ENCODE measurements at places on chromosomes 6 and 20.

GRCh38 chr6:166670894-166671293, 43.8 kb upstream of the RPS6KA2 start:
- DNase-seq: no peak

DNA sequence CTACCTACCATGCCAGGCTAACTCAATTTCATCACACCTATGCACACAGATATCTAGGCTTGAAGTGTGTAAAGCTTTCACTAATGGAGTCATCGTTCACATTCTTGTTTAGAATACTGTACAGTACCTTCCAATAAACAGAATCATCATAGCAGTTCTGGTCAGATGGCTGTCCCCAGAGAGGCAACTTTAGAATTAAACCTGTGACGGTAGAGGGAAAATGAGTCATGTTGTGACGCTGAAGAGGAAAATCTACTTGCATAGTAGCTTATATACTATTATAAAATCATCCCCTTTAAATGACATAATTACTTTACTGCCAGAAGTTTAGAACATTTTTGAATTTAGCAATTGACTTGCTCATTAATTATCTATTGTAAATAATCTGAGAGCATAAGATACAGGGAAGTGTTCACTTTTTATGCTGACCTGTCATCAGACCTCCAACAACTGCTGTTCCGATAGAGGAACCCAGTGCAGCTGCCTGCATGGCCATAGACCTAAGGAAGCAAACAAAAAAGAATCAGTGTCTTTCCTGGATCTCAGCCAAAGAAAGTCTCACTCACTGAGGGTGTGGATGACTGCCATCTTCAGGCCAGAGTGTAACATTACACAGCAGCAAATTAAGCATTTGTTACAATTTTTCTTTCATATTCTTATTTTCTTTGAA, 29.8 kb downstream of the RHAG start:
- peak; percentile 21 for DNase-seq

GRCh38 chr6:17281100-17281496, at the start of gene RBM24:
TSS of gene RBM24 (plus strand) at chr6:17281361. CDS start at chr6:17281582, 221 bp downstream.
- peak; percentile 48 for DNase-seq

DNA sequence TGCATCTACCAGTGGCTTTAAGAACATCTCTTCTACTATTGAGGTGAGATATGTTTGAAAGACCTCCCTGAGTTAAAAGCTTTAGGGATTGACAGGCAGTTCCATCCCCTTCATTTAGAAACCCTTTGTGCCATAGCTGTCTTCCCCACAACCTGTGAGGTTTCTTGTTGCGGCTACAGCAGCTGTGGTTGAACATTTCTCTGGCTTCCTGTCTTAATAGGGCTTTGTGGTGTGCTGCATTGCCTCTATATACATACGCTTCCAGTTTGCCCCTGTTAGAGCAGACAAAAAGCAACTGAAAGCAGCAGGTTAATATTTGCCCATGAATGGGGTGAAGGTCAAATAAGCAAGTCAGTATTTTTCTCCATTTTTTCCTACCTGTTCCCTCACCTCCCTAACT, 210.2 kb downstream of the TMEM200A start:
- peak; percentile 58 for DNase-seq

DNA sequence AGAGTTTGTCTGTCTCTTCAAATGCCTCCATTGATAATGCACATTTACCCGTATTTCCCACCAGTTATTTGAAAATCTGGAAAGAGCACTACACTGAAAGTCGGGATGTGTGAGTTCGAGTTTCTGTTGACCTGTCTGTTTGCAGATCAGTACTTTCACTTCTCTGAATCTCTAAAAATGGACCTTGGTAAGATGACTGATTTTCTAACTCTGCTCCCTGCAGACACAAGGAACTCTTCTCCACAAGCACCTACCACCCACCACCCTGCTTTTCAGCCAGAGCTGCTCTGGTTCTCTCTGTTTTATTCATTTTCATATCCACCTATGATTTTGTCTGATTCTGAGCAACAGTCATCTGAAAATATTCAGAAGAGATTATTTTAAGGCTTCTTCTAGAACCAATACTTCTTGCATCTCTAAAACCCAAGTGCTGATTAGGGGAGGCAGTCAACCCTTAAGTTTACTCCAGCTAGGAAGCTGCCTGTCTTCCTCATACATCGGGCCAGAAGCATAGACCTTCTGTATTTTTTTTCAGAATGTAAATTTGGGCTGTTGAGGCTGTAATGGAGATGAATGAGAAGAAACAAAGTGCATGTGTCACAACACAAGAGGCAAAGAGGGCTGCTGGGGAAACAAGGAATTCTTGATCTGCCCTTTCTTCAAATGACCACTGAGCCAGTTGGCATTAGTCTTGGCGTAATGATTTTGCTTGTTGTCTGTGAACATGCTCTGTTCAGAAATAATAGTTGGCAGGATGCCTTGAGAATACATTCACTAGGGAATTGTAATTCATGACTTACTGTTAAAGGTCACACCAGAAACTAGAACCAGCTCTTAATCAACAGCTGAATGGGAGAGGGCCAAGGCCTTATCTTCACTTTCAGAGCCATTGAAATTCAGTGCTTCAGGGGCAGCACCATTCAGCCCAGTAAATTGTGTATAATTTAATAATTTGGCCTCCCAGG, 85.4 kb upstream of the MYLIP start:
- no peak for DNase-seq

- DNase-seq: no peak
Measured at GRCh38 chr6:26598267-26598666, 1.5 kb downstream of the ABT1 start.

GRCh38 chr6:52566853-52567279, 10.0 kb downstream of the TRAM2 start:
- DNase-seq: no peak

- no peak for DNase-seq
Measured at GRCh38 chr6:135008072-135008940, 46.3 kb downstream of the HBS1L start.

DNA sequence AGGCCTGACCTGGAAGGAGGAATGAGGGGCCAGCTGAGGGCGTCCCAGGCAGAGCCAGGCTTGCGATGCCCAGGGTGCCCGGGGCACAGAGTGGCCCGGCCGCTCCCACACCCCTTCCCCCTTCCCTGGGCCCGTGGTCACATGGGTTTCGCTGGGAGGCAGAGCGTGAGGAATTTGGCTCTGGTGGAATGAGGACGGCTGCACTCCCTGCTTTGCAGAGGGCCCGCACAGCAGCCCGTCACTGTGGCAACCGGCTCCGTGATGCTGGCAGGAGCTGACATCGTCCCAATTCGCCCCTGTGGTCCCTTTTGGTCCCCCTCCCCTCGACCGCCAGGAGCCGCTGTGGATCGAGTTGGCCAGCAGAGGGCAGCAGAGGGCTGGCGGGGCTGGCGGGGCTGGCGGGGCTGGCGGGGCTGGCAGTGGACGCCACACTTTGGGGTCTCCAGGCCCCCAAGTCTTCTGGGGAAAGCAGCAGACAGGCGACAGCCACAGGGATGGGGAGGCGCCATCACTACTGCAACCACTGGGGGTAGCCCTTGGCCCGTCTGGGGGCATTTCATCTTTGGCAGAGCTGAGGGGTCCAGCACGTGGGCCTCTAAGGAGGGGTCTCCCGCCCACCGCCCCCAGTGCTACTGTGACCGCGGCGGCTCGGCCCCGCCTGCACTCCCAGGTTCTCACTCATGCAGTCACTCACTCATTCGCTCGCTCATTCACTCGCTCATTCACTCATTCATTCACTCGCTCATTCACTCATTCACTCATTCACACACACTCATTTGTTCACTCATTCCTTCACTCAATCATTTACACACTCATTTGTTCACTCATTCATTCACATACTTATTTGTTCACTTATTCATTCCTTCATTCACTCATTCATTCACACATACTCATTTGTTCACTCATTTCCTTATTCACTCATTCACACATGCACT, 49.7 kb upstream of the BHLHE23 start:
- peak; percentile 38 for DNase-seq

GRCh38 chr6:51753635-51754034, 333.8 kb downstream of the PKHD1 start:
- peak; percentile 16 for DNase-seq

DNA sequence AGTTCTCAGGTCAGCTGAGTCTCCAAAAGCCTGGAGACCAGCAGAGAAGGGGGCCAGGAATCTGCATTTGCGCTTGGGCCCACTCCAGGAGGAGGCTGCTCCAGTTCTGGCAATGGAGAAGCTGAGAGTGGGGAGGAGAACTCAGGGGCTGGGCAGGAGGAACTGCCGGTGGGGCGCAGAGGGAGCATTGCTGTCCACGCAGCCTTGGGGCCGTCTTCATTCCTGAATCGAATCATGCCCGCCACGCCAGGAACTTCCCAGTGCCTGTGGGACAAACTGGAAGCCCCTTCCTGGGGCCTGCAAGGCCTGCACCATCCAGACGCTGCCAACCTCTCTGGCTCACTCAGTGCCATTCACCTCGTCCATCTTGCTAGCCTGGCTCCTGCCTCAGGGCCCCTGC, 16.9 kb downstream of the RAB44 start:
- DNase-seq: no peak

GRCh38 chr20:3777381-3777715, 3.9 kb downstream of the SPEF1 start:
- no peak for DNase-seq

DNA sequence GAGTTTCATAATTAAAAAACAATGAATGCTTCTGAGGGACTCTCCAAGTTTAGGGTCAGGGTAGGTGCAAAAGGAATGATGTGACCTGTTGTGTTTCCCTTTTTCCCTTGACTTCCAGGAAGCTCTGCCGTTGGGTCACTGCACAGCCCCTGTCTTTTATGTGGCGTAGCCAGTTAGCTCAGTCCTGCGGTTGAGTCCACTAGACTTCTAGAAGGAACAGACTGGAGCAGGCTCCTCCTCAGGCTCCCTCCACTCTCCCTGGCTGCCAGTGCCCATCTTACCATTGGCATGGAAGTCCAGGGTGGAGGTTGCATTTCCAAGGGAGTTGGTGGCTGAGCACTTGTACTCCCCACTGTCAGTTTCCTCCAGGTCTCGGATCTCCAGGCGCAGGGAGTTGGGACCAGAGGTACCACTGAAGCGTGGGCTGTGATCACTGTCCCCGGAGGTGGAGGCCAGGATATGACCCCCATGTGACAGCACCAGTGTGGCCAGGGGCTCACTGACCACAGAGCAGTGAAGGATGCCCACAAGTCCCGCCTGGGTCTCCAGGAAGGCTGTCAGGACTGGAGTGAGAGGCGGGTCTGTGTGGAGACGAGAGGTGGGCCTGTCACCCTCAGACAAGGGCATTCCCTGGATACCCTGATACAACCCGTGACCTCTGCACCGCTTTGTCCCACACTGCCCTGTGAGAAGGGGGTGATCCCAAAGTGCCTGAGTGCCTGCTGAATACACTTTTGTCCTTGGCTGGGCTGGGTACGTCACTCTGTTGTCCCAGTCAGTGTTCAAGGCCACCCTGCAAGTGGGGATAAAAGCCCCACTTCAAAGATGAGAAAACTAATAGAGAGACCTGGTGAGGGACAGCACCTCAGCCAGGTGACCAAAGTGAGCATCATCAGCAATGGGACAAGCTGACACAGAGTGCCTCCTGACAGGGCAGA, 11.1 kb downstream of the SIGLEC1 start:
- no peak for DNase-seq

- DNase-seq: no peak
Measured at GRCh38 chr6:136947037-136947436, 24.9 kb downstream of the SLC35D3 start.

- no peak for DNase-seq
Measured at GRCh38 chr6:49423817-49424216, 39.2 kb downstream of the MMUT start.

DNA sequence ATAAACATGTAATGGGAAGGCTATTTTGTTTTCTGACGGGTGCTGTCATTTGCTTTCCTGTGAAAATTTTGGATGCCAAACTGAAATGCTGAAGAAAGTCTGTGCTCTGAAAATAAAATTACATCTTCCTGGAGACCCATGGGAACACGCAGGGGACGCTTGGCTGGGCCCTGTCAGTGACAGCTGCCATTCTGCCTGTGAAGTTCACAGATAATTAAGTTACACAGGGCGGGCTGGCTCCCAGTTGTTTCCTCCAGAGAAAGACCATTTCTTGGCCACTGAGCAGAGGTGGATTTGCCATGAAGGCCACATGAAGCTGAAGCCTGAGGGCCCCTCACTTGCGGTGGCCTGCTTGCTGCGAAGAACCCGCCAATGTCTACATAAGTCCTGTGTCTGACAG, 93.5 kb downstream of the TMEM170B start:
- no peak for DNase-seq

DNA sequence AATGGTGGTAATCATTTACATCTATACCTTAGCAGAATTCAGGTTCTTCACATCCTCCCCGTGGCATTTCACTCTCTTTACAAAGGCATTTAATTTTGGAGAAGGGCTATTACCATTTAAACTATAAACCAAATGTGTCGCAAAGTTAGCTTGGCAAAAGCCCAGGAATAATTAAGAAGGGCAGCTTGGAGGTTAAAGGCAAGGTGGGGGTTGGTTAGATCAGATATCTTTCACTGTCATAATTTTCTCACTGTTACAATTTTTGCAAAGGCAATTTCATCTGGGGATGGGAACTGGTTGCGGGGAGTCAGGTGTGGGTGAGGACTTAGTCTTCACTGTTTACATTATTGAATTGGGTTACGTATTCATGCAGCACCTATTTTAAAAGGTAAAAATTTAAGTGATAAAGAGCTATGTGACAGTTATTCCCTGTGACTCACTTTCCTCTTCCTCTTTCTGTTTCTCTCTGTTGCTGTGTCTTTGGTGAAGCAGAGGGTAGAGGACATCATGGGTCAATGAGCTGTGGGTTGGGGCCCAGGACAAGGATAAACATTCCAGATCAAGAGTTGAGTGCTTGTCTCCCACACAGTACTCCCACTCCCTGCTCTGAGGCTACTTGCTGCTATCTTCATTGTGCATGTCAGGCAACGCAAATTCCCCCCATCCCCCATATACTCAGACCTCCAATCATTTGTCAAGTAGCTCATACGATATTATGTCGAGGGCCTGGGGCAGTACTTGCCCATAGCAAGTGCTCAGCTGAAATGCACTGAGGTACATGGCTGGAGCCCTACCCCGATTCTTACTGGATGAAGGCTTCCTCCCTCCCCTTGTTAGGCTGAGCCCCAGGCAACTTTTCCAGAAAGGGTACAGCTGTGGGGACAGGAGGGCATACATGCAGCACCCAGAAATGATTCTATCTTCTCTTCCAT, 223.1 kb upstream of the MYLIP start:
- no peak for DNase-seq

DNA sequence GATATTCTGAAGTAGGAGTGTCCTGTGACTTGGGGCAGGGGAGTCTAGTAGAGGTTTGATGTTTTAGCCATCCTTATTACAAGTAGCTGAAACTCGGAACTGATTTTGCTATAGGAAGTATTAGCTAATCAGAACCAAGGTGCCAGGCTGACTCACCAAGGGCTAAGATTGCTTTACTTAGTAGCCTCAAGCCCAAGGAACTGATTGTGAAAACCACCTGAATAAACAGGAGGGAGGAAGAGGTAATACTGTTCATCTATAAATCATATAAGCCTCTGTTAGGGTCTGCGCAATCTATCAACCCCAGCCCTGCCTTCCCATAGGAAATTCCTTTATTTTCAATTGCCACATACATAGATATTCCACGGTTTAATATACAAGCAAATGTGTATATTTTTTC, 54.4 kb downstream of the GNAS start:
- DNase-seq: no peak

All from activated T-cell treated with anti-CD3 and anti-CD28 coated beads, Interleukin-2, amount 50 U/mL, for 48 hours (primary cell).